ENCODE measurements at places on chromosomes 6 and 20. TPM values are rescaled to one million over a fixed set of nuclear protein-coding genes. Genes with fewer than 3 reads are reported as not detected.

GRCh38 chr6:37143585-37143984, 26.4 kb upstream of the PIM1 start:
- no peaks in the 10 kb centered on the region for H3K27me3 ChIP-seq
- no peak for DNase-seq
- no peak overlapping the region for H3K27ac ChIP-seq

GRCh38 chr6:126444659-126445273, 104.9 kb downstream of the CENPW start:
- no peaks in the 10 kb centered on the region for H3K36me3 ChIP-seq
- H3K4me3 ChIP-seq, result no peak overlapping the region
- no peaks in the 10 kb centered on the region for H3K4me1 ChIP-seq
- DNase-seq, result no peak
- H3K27me3 ChIP-seq, result no peaks in the 10 kb centered on the region
- H3K27ac ChIP-seq, result no peak overlapping the region

The VWA7 gene
- total RNA-seq, result 7.2 TPM

GRCh38 chr20:55052459-55052858, 577.1 kb downstream of the DOK5 start:
- DNase-seq, result no peak
- no peaks in the 10 kb centered on the region for H3K36me3 ChIP-seq
- H3K4me1 ChIP-seq, result no peaks in the 10 kb centered on the region

- H3K4me1 ChIP-seq, result no peaks in the 10 kb centered on the region
- H3K4me3 ChIP-seq, result no peak overlapping the region
- DNase-seq, result no peak
- H3K27me3 ChIP-seq, result peaks cover 2% of the 10 kb centered on the region
- H3K27ac ChIP-seq, result no peak overlapping the region
- H3K36me3 ChIP-seq, result no peaks in the 10 kb centered on the region
Observed at GRCh38 chr6:8137529-8137939, 35.2 kb upstream of the EEF1E1 start.

GRCh38 chr6:38143191-38144150, 323.9 kb downstream of the ZFAND3 start:
- no peaks in the 10 kb centered on the region for H3K27me3 ChIP-seq
- H3K27ac ChIP-seq, result no peak overlapping the region
- no peaks in the 10 kb centered on the region for H3K4me1 ChIP-seq
- H3K4me3 ChIP-seq, result no peak overlapping the region

The CD83 gene
- 2.1 TPM for total RNA-seq

The MEP1A gene
- total RNA-seq, result not detected

DNA sequence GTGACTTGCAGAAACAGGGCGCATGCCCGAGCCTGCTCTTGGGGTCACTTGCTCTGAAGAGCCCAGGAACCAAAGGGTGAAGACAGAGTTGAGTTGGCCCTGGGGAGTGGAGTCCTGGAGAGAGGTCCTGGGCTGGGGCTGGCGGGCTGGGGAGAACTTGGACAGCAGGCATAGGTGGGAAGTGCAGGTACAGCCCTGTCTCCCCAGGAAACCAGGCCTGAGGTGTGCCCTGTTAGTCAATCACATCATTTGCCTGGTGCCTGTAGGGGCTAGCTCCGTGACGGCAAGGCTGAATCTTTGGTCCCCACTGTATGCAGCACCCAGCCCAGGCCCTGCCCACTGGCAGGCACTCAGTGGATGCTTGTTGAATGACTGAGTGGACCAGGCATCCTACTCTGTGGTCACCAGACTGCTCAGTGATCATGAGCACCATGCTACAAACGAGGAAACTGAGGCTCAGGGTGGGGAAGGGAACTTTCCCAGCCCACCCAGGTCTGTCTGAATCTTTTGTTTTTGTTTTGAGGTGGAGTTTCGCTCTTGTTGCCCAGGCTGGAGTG, 15.6 kb upstream of the NOL4L start:
- no peaks in the 10 kb centered on the region for H3K4me1 ChIP-seq
- no peak overlapping the region for H3K4me3 ChIP-seq
- no peak overlapping the region for H3K27ac ChIP-seq
- no peaks in the 10 kb centered on the region for H3K36me3 ChIP-seq
- no peaks in the 10 kb centered on the region for H3K27me3 ChIP-seq

The SRC gene
- total RNA-seq, result 1.3 TPM

The SASH1 gene
- total RNA-seq, result 26.1 TPM

- H3K36me3 ChIP-seq, result no peaks in the 10 kb centered on the region
- no peak overlapping the region for H3K4me3 ChIP-seq
- H3K27me3 ChIP-seq, result no peaks in the 10 kb centered on the region
- no peak for DNase-seq
Observed at GRCh38 chr6:88665131-88665530, 298.3 kb downstream of the RNGTT start.

DNA sequence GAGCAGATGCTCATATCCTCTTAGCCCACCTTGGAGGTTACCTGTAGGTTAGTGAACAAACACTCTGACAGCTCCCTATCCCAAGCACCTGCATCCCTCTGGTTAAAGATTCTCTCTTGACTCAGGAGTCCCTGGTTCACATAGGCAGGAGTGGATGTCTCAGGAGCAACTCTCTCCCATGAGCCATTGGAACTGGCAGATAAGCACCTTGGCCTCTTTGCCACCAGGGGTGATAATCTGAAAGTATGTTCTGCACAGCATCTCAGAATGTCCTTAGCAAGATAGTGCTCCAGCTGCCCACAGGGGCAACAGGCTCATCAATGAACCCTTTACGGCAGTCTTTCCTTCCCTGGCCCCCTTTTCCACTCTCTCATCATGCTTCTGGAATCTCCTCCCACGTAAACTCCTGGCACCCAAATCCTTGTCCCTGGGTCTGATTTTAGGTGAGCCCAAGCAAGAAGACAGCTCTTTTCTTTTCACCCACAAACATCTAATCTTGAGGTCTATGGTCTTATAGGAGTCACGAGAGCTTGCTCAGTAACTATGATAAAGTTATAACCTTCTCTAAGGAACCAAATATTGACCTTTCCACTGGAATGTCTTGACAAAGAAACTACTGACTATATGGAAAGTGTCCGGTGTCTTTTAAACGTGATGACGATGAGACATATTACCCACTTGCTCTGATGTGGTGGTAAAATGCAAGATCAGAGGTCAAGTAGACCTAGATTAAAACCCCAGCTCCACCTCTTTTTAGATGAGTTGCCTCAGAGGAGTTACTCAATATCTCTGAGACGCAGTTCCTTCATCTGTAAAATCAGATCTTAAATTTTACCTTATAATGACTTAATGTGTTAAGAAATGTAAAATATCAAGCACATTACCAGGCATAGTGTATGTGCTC, 39.8 kb upstream of the ISM1 start:
- no peaks in the 10 kb centered on the region for H3K27me3 ChIP-seq
- no peaks in the 10 kb centered on the region for H3K36me3 ChIP-seq
- no peak overlapping the region for H3K4me3 ChIP-seq
- no peaks in the 10 kb centered on the region for H3K4me1 ChIP-seq

DNA sequence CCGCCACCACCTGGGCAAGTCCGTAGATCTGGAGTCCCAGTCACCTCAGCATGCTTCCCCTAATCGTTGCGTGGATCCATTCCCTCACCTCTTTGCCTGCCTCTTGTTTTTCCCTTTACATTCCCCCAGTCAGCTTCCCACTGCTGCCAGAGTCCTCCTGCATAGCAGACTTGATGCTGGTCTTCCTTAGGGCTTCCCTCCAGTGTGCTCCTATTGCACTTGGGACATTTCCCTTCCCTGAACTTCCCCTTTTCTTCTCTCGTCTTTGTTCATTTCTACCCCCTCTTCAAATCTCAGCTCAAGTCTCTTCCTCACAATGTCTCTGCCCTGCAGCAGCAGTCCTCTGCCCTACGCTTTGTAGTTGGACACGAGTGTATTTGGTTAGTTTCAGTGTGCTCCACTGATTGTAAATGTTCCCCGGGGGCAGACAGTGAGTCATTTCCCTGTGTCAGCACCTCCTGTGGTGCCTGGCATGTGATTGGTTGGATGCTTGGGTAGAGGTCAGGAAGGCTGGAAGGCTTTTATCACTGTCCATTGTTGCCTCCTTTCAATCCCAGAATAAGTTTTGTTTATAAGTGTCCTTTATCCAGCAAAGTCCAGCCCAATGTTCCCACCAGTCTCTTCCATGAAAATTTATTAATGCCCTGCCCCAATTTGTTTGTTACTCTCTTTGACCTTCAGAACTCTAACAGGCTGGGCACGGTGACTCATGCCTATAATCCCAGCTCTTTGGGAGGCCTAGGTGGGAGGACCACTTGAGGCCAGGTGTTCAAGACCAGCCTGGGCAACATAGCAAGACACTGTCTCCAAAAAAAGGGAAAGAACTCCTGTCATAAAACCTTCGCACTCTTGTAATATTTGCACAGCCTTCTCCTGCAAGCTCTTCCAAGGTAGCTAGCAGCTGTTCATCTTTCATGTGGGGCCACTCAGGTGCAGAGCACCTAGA, 38.3 kb downstream of the FAM120B start:
- H3K27ac ChIP-seq, result no peak overlapping the region
- no peaks in the 10 kb centered on the region for H3K27me3 ChIP-seq
- peaks cover 4% of the 10 kb centered on the region for H3K4me1 ChIP-seq
- no peak overlapping the region for H3K4me3 ChIP-seq
- DNase-seq, result no peak
- peaks cover 2% of the 10 kb centered on the region for H3K36me3 ChIP-seq

The MEI4 gene
- total RNA-seq, result not detected

GRCh38 chr6:15841937-15842726, 179.3 kb upstream of the DTNBP1 start:
- no peaks in the 10 kb centered on the region for H3K4me1 ChIP-seq
- H3K4me3 ChIP-seq, result no peak overlapping the region
- no peaks in the 10 kb centered on the region for H3K27me3 ChIP-seq
- peak; percentile 33 for DNase-seq
- no peak overlapping the region for H3K27ac ChIP-seq

The ARG1 gene
- total RNA-seq, result 0.34 TPM

The JARID2 gene
- total RNA-seq, result 16.1 TPM

The FAM217A gene
- total RNA-seq, result not detected

The RIPPLY2 gene
- not detected for total RNA-seq

The SPDEF gene
- 0.19 TPM for total RNA-seq

The TMEM244 gene
- not detected for total RNA-seq

DNA sequence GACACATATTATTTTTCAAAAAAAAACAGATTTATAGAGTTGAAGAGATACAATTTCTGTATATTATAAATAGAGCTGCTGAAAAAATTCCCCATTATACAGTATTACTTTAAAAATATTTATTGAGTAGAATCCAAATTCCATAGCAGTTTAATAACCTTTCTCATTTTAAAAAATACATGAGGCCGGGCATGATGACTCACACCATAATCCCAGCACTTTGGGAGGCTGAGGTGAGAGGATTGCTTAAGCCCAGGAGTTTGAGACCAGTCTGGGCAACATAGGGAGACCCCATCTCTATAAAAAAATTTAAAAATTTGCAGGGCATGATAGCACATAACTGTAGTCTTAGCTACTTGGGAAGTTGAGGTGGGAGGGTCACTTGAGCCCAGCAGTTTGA, 13.0 kb downstream of the ATRN start:
- peaks cover 12% of the 10 kb centered on the region for H3K4me1 ChIP-seq
- no peaks in the 10 kb centered on the region for H3K36me3 ChIP-seq
- no peaks in the 10 kb centered on the region for H3K27me3 ChIP-seq
- H3K27ac ChIP-seq, result no peak overlapping the region
- no peak overlapping the region for H3K4me3 ChIP-seq

DNA sequence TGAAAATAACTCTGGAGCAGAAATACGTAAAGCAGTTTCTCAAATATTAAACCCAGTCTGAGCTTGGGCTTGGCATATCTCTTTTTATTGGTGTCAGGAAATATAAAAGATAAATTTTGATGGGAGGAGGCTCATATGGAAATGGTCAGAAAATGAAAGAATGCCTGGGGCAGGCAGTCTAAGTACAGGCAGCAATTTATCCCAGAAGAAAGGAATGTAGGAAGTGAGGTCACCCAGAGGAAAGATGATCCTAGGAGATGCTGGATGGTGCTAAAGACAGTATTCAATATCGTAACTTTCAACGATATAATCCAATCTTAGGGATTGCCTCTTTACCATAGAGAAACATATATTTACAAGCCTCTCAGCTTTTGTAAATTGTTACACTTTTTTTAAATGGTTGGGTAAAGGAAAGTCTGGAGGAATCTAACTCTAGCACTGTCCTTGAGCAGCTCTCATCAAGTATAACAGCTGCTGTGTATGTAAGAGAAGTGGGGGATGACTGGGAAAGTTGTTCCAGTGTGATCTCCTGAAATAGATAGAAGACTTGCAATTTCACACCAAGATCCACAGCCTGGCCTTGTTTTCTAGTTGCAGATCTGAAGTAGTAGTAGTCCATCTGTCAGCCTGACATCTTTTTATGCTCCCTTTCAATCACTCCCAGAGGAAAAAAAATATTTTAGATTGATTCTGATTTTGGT, 256.9 kb upstream of the SASH1 start:
- no peaks in the 10 kb centered on the region for H3K36me3 ChIP-seq
- no peaks in the 10 kb centered on the region for H3K27me3 ChIP-seq

The RPP40 gene
- total RNA-seq, result 4.2 TPM

The HLA-DOB gene
- total RNA-seq, result not detected
